Activated naive CD8-positive, alpha-beta T cell treated with anti-CD3 and anti-CD28 coated beads for 36 hours (primary cell): ENCODE measurements at places on chromosomes 13 and 19.

DNA sequence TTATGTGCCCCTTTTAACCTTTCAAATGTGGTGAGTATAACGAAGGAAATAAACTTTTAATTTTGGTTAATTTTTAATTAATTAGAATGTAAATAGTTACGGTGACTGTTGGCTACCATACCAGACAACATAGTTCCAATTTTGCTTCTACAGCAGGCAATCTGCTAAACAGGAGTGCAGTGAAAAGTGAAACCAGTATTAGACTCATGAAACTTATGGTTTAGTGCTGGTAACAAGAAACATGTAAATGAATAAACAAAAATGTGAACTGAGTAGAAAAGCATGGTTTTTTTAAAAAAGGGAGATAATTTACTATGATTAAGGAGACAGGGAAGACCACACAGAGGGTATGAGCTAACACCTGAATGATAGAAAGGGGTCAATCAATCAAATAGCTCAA is 478.4 kb downstream of the PCDH9 start:
- H3K27ac ChIP-seq, result no peak overlapping the region
- DNase-seq, result no peak
- no peaks in the 10 kb centered on the region for H3K36me3 ChIP-seq
- no peaks in the 10 kb centered on the region for H3K27me3 ChIP-seq
- H3K4me1 ChIP-seq, result peaks cover 2% of the 10 kb centered on the region
- no peak overlapping the region for H3K4me3 ChIP-seq

DNA sequence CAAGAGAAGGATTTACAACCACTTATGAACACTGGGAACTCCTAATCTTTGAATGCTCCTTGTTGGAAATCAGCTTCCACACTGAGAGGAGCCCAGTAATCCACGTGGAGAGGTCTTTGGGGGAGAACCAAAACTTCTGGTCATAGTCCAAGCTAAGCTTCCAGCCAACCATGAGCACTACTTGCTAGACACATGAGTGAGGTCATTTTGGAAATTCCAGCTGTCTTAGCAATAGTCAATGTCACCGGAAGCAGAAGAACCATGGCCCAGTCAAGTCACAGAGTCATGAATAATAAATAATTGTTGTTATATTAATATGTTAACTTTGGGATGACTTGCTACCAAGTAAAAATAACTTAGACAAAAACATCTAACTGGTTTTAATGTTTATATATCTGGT is 324.9 kb upstream of the SGCG start:
- no peaks in the 10 kb centered on the region for H3K4me1 ChIP-seq
- H3K27ac ChIP-seq, result no peak overlapping the region
- no peaks in the 10 kb centered on the region for H3K36me3 ChIP-seq
- H3K4me3 ChIP-seq, result no peak overlapping the region
- DNase-seq, result no peak

DNA sequence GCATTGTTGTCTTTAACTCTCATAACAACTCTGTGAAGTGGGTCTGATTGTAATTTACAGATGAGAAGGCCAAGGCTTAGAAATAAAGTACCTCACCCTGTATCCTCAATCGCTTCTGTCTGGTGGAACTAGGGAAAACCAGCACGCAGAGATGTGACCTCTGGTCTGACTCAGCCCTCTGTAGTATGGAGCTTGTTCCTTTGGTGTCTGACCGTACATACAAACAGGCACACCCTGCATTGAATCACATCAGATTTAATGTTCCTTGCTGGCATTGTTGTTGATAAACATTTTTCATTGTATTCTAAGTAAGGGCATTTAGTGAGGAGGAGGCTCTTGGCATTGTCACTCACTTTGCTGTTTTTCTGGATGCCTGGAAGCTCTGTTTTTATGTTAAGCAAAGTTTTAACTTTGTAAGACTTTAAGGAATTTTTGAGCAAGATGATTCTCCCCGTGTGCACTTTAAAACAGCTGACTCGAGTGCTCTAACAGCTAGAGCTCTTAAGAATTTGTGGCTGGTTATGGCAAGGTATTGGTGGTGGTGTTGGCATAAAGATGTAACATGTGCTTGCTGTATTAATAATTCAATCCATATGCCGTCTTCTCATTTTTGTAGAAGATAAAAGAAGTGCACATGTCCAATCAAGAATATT is 89.0 kb upstream of the SPATA13 start:
- no peaks in the 10 kb centered on the region for H3K4me1 ChIP-seq
- no peaks in the 10 kb centered on the region for H3K36me3 ChIP-seq
- peaks cover 6% of the 10 kb centered on the region for H3K27me3 ChIP-seq
- H3K27ac ChIP-seq, result no peak overlapping the region

DNA sequence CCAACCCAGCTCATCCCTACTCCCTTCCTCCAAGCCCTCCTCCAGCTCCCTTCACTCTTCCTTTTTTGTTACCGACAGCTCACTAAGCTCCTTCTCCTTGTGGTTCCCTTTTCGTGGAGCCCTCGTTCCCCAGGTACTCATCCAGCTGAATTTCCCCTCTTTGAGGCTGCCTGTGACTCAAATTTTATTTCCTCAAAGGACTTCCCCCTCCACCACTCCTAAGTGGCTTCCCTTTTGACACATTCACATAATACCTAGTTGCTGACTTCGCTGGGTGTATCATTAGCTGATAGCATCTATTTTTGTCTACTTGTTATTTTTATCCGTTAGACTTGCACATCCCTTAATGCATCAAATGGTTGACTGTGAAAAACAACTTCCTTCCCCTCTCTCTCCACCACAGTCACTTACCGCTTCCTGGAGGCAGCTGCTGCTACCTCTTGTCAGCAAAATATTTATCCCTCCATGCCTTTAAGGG is 14.5 kb downstream of the FFAR2 start:
- H3K27me3 ChIP-seq, result no peaks in the 10 kb centered on the region
- no peak for DNase-seq
- H3K27ac ChIP-seq, result peak overlapping the region; percentile 81
- peaks cover 20% of the 10 kb centered on the region for H3K4me1 ChIP-seq

- DNase-seq, result no peak
- no peaks in the 10 kb centered on the region for H3K36me3 ChIP-seq
- H3K4me3 ChIP-seq, result no peak overlapping the region
- H3K27ac ChIP-seq, result no peak overlapping the region
- H3K4me1 ChIP-seq, result no peaks in the 10 kb centered on the region
- no peaks in the 10 kb centered on the region for H3K27me3 ChIP-seq
Measured at GRCh38 chr13:29868581-29868980, 18.2 kb upstream of the UBL3 start.

GRCh38 chr13:101178406-101178805 is 237.9 kb downstream of the NALCN start:
- H3K36me3 ChIP-seq, result no peaks in the 10 kb centered on the region
- no peaks in the 10 kb centered on the region for H3K4me1 ChIP-seq
- H3K4me3 ChIP-seq, result no peak overlapping the region
- H3K27ac ChIP-seq, result no peak overlapping the region

DNA sequence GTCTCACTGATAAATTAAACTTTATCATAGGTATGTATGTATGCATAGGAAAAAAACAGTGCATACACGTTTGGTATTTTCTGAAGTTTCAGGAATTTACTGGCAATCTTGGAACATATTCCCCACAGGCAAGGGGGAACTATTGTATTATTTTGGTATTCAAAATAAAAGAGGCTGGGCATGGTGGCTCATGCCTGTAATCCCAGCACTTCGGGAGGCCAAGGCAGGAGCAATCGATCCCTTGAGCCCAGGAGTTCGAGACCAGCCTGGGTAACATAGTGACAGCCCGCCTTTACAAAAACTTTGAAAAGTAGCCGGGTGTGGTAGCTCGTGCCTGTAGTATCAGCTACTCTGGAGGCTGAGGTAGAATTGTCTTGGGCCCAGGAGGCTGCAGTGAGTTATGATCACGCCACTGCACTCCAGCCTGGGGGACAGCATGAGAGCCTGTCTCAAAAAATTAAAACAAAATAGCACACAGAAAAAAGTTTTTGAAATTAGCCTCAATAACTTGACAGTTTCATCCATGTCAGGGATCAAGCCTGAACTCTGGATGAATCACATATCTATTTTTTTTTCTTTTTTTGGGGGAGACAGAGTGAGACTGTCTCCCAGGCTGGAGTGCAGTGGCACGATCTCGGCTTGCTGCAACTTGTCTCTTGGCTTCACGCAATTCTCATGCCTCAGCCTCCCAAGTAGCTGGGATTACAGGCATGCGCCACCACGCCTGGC is 29.1 kb upstream of the HOMER3 start:
- H3K27me3 ChIP-seq, result peaks cover 21% of the 10 kb centered on the region
- DNase-seq, result no peak
- no peak overlapping the region for H3K4me3 ChIP-seq
- no peaks in the 10 kb centered on the region for H3K4me1 ChIP-seq
- no peak overlapping the region for H3K27ac ChIP-seq

DNA sequence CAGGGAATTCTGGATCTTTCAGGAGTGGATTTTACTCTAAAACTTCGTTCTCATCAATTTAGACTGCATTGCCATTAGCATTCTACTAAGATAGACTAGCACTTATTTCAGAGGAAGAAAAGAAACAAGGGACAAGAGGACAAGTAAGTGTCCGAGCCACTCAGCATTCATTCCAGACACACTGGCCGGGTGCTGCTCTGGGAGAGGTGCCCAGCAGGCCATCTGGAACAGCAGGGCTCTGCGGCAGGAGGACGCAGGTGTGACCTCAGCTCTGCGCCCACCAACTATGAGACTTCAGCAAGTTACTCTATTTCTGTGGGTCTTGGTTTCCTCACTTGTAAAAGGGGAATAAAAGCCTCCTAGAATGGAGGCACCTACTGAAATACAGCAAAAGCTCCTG is 4.2 kb downstream of the EPS15L1 start:
- H3K27ac ChIP-seq, result peak overlapping the region; percentile 6
- no peak for DNase-seq
- H3K27me3 ChIP-seq, result no peaks in the 10 kb centered on the region

GRCh38 chr13:49300276-49300675 is 52.6 kb downstream of the CDADC1 start:
- DNase-seq, result no peak
- H3K4me3 ChIP-seq, result no peak overlapping the region
- peak overlapping the region; percentile 14 for H3K27ac ChIP-seq
- H3K4me1 ChIP-seq, result peaks cover 13% of the 10 kb centered on the region
- H3K27me3 ChIP-seq, result no peaks in the 10 kb centered on the region
- peaks cover 2% of the 10 kb centered on the region for H3K36me3 ChIP-seq

DNA sequence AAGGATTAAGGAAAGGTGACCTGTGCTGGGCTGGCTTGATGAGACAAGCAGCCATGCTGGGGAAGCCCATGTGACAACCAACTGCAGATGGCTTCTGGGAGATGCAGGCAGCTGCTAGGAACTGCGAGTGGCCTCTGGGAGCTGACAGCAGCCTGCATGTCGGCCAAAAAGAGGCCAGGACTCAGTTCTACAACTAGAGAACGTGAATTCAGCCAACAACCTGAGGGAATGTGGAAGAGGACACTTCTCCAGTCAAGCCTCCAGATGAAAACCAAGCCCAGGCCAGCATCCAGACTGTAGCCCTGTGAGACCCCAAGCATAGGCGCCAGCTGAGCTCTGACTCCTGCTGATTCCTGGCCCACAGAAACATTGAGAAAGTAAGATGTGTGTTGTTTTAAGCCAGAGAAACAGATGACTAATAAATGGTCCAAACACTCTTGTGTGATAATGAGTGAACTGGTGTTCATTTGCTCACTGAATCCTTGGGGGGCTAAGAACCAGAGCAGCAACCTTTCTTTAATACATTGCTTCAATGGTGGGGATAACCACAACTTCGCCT is 45.0 kb downstream of the SLC7A1 start:
- H3K27ac ChIP-seq, result no peak overlapping the region
- peaks cover 6% of the 10 kb centered on the region for H3K4me1 ChIP-seq
- peaks cover 48% of the 10 kb centered on the region for H3K36me3 ChIP-seq

DNA sequence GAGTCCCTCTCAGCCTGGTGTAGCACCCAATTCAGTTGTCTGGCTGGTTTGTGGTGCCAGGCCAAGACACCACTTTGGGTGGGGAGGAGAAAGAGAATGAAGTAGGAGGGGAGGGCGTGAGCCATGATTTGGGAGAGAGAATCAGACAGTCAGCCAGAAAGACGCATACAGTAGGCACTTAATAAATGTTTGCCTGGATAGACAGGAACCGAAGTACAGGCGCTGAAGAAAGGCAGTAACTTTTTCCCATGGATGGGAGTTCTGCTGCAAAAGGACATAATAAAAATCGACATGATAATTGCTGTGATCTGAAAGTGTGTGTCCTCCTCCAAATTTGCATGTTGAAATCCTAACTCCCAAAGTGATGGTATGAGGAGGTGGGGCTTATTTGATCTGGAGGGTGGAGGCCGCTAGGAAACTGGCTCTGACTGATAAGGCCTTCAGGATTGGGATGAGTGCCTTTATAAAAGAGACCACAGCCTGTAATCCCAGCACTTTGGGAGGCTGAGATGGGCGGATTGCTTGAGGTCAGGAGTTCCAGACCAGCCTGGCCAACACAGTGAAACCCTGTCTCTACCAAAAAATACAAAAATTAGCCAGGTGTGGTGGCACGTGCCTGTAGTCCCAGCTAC is 38.4 kb upstream of the PDCD5 start:
- no peak overlapping the region for H3K27ac ChIP-seq
- no peaks in the 10 kb centered on the region for H3K27me3 ChIP-seq
- DNase-seq, result no peak
- no peaks in the 10 kb centered on the region for H3K36me3 ChIP-seq

- no peaks in the 10 kb centered on the region for H3K27me3 ChIP-seq
- H3K4me3 ChIP-seq, result no peak overlapping the region
- peaks cover 2% of the 10 kb centered on the region for H3K36me3 ChIP-seq
- peak overlapping the region; percentile 81 for H3K27ac ChIP-seq
Measured at GRCh38 chr13:33545492-33545891, 259.9 kb upstream of the STARD13 start.

GRCh38 chr13:76703621-76704288 is 182.4 kb downstream of the KCTD12 start:
- no peaks in the 10 kb centered on the region for H3K27me3 ChIP-seq
- no peak overlapping the region for H3K4me3 ChIP-seq
- DNase-seq, result no peak
- no peaks in the 10 kb centered on the region for H3K36me3 ChIP-seq
- H3K4me1 ChIP-seq, result no peaks in the 10 kb centered on the region

GRCh38 chr13:60467098-60467497 is 70.1 kb downstream of the TDRD3 start:
- H3K27me3 ChIP-seq, result no peaks in the 10 kb centered on the region
- no peak overlapping the region for H3K4me3 ChIP-seq
- no peak for DNase-seq

GRCh38 chr19:29476528-29476927 is 49.3 kb upstream of the VSTM2B start:
- DNase-seq, result no peak
- no peak overlapping the region for H3K4me3 ChIP-seq
- no peak overlapping the region for H3K27ac ChIP-seq
- H3K27me3 ChIP-seq, result peaks cover 32% of the 10 kb centered on the region

DNA sequence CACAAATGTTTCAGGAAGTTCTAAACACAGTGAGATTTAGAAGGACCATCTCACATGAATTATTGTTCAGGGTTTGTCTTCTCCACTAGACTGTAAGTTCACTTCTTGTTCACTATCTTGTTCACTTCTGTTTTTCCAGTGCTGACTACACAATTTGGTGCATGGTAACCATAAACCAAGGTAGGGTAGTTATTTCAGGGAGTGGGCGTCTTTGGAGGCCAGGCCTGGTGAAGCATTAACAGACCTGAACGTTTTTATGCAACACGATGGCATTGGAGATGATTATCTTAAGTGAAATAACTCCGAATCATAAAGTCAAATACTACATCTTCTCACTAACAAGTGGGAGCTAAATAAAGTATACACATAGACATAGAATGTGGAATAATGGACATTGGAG is 14.4 kb upstream of the OXGR1 start:
- peaks cover 35% of the 10 kb centered on the region for H3K27me3 ChIP-seq
- no peaks in the 10 kb centered on the region for H3K36me3 ChIP-seq
- no peak overlapping the region for H3K27ac ChIP-seq
- no peak for DNase-seq
- no peaks in the 10 kb centered on the region for H3K4me1 ChIP-seq
- H3K4me3 ChIP-seq, result no peak overlapping the region

GRCh38 chr19:3958836-3959765 is 11.8 kb downstream of the DAPK3 start:
- H3K36me3 ChIP-seq, result no peaks in the 10 kb centered on the region
- H3K27me3 ChIP-seq, result no peaks in the 10 kb centered on the region
- H3K4me1 ChIP-seq, result no peaks in the 10 kb centered on the region
- no peak overlapping the region for H3K27ac ChIP-seq
- no peak overlapping the region for H3K4me3 ChIP-seq
